Kidney epithelial cell (primary cell): ENCODE measurements at places on chromosomes 13 and 19. TPM values are rescaled to one million over a fixed set of nuclear protein-coding genes. Genes with fewer than 3 reads are reported as not detected.
A peak's percentile ranks its signal among the peaks of the same experiment; 100 is the strongest.

- DNase-seq, result no peak
Measured at GRCh38 chr13:24529478-24529877, 16.9 kb upstream of the PARP4 start.

DNA sequence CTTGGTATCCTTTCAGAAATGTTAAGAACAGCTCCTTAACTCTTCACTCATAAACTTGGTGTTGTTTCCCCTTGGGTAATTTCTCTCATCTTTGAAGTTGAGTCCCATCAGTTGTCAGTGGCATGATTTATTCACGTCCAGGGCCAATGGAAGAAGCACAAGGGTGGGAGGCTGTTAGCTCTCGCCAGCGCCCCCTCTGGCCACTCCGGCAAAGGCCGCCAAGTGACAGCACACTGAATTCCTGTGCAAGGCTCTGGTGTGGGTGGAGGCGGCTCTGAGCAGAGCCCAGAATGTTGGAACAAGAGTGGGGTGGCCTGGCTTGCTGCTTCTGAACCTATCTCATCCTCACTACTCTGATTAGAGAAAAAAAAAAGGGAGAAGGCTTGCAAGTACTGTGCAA lies 13.1 kb upstream of the MEDAG start:
- no peak for DNase-seq

The C5AR1 gene
- not detected in 2 replicates for total RNA-seq

- DNase-seq, result peak; percentile 74
Measured at GRCh38 chr19:40403262-40403984, 9.8 kb downstream of the PRX start.

DNA sequence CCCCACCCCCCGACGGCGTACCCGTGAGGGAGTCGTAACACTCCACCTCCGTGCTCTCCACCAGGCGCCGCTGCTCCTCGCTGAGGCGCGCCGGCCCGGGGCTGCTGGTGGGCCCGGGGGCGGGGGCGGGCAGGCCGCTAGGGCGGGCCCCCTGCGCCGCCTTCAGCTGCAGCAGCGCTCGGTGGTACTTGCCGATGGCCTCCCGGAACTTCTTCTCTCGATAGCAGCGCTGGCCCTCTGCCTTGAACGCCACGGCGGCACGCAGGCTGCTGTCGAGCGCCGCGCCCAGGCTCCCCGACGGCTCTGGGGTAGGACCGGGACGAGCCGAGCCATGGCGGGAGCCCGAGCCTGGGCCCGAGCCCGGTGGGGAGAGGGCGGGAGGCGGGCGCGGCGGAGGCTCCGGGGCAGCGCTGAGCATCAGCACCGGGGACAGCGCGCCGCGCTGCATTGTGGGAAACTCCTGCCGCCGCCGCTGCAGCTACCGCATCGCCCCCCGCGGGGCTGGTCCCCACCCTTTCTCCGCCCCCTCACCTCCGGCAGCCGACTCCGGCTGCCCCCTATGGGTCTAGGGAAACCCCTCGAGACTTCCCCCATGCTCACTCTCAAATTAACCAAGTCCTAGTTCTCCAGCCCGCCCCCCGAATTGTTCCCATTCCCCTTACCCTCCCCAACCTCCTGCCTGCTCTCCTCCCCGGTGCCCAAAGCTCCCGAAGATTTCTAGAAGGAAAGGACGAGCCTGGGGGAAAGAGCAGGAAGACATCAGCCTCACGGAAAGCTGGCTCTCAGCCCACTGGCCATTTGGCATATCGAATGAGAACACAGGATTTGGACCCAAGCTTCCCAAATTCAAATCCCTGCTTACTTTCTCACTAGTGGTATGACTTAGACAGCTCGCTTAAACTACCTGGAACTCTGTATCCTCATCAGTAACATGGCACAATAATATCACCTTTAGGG lies at the start of gene TTC9B:
TSS of gene TTC9B (minus strand) at position 451 of the 957 bp plus-strand sequence. CDS start at position 448, 3 bp downstream.
- DNase-seq, result no peak

- peak; percentile 67 for DNase-seq
Measured at GRCh38 chr19:751501-752341, 809 bp downstream of the MISP start.

GRCh38 chr13:111508902-111509509 lies 188.6 kb downstream of the TEX29 start:
- no peak for DNase-seq

DNA sequence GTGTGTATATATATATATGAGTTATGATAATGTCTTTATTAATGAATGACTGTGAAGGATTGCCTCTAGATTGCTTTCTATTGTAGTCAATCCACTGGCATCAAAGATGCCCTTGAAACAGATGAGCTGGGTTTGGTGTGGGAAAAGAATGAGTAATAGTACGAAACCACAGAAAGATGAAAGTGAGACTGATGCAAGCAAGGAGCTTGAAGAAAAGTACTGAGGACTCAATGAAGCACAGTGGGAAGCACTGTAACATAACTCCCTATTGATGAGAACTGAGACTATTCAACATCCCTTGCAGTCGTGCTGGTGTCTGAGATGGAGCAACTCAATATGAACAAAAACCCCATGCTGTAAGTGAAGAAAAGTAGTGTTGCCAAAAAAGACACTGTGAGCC lies 1794.2 kb downstream of the SLITRK5 start:
- DNase-seq, result peak; percentile 56

GRCh38 chr13:111175935-111176334 lies 60.8 kb downstream of the ARHGEF7 start:
- DNase-seq, result no peak

The TOMM40 gene
- 65.3 and 73.7 TPM in 2 replicates for total RNA-seq

DNA sequence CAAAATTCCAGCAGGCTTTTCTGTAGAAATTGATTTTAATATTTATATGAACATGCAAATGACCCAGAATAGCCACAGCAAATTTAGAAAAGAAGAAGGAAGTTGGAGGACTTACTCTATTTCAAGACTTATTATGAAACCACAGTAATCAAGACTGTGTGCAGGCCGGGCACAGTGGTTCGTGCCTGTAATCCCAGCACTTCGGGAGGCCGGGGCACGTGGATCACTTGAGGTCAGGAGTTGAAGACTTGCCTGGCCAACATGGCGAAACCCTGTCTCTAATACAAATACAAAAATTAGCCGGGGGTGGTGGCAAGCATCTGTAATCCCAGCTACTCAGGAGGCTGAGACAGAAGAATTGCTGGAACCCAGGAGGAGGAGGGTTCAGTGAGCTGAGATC lies 6.0 kb upstream of the FFAR2 start:
- DNase-seq, result no peak

- no peak for DNase-seq
Measured at GRCh38 chr13:73231471-73231870, 172.7 kb downstream of the KLF5 start.

GRCh38 chr13:110062077-110062776 lies 244.7 kb downstream of the COL4A1 start:
- DNase-seq, result peak; percentile 37
